Breast epithelium (tissue), 4 donors: ENCODE measurements at places on chromosomes 4 and X. TPM values are rescaled to one million over a fixed set of nuclear protein-coding genes. Genes with fewer than 3 reads are reported as not detected.

The SLC9B1 gene
- 1.3 TPM for total RNA-seq

The ERAS gene
- total RNA-seq: not detected

The SHROOM4 gene
- total RNA-seq: 12.5 TPM

The BOD1L1 gene
- total RNA-seq: 49.0 TPM

The ETDB gene
- not detected for total RNA-seq

The ZNF674 gene
- total RNA-seq: 3.8 TPM

The SPIN2A gene
- 0.32 TPM for total RNA-seq

The FGFR3 gene
- total RNA-seq: 0.80 TPM

The GLUD2 gene
- total RNA-seq: 4.0 TPM

The ZNF630 gene
- total RNA-seq: 8.0 TPM

The AVPR2 gene
- 0.44 TPM for total RNA-seq

The IQSEC2 gene
- total RNA-seq: 18.3 TPM

The RBMXL3 gene
- not detected for total RNA-seq

The COL4A6 gene
- 10.7 TPM for total RNA-seq

The MAGED4B gene
- total RNA-seq: not detected

The IL2 gene
- total RNA-seq: 0.48 TPM

The LEF1 gene
- total RNA-seq: 2.6 TPM

The DKK2 gene
- 5.8 TPM for total RNA-seq

DNA sequence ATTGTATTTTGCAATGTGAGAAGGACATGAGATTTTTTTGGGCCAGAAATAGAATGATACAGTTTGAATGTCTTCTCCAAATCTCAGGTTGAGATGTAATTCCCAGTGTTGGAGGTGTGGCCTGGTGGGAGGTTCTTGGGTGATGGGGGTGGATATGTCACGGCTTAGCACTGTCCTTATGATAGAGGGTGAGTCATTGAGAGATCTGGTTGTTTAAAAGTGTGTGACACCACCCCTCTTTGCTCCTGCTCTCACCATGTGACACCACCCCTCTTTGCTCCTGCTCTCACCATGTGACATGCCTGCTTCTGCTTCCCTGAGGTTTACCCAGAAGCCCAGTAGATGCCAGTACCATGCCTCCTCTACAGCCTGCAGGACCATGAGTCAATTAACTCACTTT, 1226.9 kb downstream of the PCDH7 start:
- DNase-seq: no peak

DNA sequence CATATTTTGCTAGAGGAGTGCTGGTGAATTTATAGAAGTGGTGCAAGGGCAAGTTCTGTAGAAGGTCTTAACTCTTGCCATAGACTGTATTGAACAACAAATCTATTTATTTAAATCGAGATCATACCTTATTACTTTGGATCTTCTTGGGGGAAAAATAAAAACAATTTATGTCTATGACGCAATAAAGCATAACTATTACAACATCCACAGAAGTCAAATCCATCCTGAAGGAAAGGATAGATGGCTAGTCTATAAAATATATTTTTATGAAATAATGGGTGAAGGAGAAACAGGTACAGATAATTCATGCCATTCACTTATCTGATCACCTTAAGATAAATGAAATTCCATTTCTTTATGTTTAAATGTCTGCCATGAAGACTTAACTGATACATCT, 1168.8 kb upstream of the AGA start:
- no peak for DNase-seq

DNA sequence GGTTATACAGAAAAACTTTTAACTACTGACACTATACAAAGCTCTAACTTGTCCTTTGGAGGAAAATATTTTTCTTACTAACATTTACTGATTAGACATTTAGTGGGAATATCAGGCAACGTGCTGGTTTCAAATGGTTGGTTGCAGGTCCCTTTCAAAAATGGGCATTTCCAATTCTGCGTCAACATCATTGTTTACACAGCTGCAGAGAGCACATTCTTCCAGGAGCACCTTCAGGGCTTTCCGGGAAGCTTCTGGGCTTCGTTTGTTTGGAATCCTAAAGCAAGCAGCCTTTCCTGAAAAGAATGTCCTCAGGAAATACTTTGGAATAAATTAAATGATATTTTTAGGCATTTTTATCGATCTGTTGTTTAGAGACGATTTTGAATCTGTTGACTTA, 289.7 kb downstream of the TRIML1 start:
- DNase-seq: no peak

GRCh38 chrX:73126240-73126639, 46.9 kb upstream of the PABPC1L2A start:
- DNase-seq: no peak

- DNase-seq: no peak
These were observed 136.0 kb downstream of the GABRB1 start for GRCh38 chr4:47167081-47168035.

GRCh38 chrX:43423876-43424275, 232.2 kb upstream of the MAOA start:
- no peak for DNase-seq

DNA sequence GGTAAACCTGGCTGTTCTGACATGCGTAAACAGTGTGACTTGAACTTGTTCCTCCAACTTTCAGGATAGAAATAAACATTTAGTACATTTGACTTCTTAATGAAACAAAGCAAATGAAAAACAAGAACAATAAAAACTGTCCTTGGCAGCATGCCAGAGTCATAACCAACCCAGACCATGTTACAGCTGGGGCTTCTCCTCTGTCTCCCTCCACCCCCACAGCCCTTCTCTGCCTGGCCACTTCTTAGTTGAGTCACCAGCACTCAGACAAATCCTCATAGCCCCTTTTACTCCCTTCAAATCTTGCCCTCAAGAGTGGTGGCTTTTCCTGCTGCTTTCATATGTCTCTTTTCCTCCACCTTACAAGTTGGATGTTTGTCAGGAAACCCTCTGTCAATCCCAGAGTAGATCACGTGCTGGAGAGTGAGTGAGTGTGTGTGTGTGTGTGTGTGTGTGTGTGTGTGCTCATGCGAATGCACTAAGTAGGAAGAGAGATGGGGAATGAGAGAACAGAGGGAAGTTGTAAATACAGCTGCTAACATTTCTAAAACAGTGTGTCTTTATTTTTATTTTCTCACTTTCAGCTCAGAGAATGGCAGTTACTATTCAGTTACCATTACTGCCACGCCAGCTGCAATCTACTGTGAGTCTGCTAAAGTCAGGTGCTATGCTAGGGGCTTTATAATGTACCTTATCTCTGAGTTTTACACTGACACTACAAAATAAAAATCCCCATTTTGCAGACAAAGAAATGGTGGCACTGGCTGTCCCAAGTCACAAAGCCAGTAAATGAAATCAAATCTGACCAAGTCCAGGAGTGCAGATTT, 15.0 kb downstream of the SCARB2 start:
- peak; percentile 44 for DNase-seq

- no peak for DNase-seq
These were observed 77.5 kb downstream of the MSN start for GRCh38 chrX:65744965-65745364.

- DNase-seq: no peak
These were observed 53.3 kb downstream of the TEX13A start for GRCh38 chrX:105167233-105167632.

GRCh38 chr4:16027626-16028025, 56.2 kb downstream of the PROM1 start:
- DNase-seq: no peak

- no peak for DNase-seq
These were observed 404.1 kb downstream of the MAPK10 start for GRCh38 chr4:85955620-85956292.

DNA sequence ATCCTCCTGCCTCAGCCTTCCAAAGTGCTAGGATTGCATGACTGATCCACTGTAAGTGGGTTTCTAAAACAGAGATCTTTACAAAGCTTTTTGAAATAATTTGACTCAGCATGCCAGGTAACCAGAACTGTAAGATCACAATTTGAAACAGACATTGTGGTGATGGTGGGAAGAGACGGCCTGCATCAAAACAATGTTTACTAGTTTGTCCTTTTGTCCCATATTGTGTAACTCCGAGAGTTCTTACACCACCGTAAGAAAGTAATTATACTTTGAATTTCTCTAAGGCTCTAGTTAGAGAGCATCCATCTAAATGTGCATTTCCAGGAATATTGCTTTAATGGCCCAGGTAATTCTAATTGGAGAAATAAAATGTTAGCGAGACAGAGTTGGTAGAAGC, 594 bp upstream of the ARHGAP24 start:
- no peak for DNase-seq

GRCh38 chr4:183889190-183889589, 15.9 kb upstream of the STOX2 start:
- no peak for DNase-seq

DNA sequence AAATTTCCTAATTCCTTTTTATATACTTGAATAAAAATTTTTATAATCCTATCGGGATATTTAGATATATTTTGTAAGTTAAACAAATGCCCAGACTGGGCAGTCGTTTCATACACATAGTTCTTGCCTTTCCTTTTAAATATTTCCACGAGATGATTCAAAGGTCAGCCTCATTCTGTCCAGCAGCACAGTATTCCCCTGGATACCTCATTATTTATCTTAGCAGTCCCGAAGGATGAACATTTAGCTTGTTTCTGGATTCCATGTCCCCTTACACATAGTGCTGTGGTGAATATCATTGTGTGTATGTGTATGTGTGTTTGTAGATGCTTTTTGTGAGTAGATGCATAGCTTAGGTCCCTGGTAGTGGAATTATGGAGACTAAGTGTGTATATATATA, 38.3 kb downstream of the RAPGEF2 start:
- no peak for DNase-seq

- no peak for DNase-seq
These were observed 213.9 kb downstream of the SPOCK3 start for GRCh38 chr4:167020410-167020809.

- DNase-seq: no peak
These were observed 189.8 kb upstream of the PSAPL1 start for GRCh38 chr4:7624396-7624980.

- no peak for DNase-seq
These were observed 113.0 kb upstream of the VAMP7 start for GRCh38 chrX:155767876-155768769.

DNA sequence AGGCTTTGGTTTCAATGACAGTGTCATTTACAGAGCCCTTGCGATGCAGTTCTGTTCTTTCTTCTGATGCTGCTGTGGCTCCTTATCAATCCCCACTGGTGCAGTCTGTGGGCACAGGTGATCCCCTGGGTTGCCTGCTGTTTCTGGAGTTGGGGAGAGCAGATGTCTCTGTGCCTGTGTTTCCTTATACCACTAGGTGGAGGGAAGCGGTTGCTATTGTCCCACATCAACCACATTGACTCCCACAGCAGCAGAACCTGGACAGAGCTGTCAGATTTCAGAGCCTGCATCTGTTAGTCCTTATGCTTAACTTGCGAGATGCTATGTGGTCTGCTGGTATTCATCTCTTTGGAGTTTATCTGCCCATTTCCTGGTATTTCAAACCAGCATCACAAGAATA, 57.7 kb downstream of the NEIL3 start:
- DNase-seq: no peak

DNA sequence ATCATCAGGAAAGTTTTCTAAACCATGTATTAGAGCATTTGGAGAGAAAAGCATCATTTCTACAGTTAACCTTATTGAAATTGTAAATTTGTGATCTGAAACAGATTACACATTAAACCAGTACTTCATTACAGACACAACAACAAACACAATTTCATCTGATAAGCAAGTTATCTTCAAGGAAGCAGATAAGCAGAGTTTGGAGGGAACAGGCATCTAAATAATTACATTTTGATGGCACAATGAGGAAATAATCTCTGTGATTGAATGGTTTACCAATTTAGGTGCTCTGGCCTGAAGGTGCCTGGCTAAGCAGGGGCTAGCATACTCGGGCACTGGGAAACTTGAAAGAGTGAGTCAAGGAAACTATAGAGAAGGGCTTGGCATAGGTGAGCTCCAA, 619.8 kb downstream of the PACRGL start:
- DNase-seq: no peak

DNA sequence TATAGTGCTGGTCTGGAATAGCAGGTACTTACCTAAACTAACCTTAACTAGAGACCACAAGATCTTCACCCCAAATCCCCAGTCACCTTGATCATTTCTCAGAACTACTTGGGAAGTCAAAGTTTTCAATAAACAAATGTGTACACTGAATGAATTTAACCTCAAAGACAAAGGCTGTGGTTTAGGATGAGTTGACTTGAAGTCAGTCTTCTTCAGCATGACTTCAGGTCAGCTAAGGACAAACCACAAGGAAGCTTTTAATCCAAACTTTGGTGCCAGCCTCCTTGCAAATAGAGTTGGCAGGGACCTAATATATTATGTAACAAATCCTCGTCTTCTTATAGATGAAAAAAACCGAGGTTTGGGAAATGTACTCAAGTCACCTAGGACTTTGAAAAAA, 21.2 kb upstream of the VCX2 start:
- no peak for DNase-seq

- no peak for DNase-seq
These were observed 1.5 kb upstream of the DCAF12L2 start for GRCh38 chrX:126167560-126167959.

GRCh38 chr4:112938461-112939058, 110.9 kb upstream of the ANK2 start:
- DNase-seq: no peak

DNA sequence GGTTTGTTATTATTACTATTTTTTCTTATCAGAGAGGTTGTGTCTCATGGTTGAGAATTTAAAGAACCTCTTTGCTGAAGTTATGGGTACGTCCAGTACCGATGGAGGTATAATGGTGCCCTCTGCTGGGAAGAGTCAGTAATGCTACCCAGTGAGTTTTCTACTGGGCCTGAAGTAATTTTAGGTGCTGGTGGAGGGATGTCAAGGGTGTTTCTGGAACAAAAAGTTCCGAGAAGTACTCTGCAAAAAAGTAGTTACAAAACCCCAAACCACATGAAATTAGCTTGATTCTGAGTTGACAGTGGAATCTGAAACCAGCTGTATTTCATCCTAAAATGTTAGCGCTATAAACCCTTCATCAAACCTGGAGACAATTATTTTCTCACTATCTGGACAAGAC, 102.5 kb upstream of the MID1 start:
- DNase-seq: peak; percentile 28

GRCh38 chrX:67619253-67619652, 75.4 kb downstream of the AR start:
- DNase-seq: no peak

DNA sequence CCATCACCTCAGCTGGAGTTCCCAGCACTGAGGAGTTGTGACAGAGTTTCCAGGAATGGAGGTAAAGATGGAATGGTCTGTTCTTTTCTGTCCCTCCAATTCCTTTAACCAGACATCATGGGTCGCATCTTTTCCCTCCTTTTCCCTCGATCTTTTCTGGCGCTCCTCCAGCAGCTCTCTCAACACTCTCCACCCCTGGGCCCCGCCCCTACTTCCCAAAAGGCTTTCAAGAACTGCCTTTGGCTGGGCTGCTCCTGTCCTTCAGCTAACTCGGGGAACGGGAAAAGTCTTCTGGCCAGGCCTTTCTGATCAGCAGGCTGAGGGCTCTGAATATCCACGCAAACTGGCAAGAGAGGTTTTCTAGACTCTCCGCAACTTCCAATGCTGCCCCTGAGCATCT, 34.0 kb downstream of the UTP14A start:
- no peak for DNase-seq

DNA sequence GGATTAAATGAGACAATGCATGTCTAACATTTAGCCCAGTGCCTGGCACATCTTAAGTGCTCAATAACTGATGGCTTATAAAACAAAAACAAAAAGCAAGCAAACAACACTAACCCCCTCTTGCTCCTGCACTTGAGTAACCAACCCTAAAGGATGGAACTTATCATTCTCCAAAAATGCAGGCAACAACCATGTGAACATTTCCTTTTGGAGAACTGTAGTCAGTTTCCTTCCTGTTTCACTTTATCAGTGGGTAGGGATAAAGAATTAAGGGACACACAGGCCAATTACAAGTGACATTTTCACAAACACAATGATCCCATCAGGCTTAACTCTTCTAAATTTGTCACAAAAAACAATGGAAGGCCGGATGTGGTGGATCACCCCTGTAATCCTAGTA, 30.4 kb downstream of the RPS3A start:
- no peak for DNase-seq
